Cortex of kidney (tissue), 1 donor: ENCODE measurements at places on chromosomes 2 and 18.

GRCh38 chr2:126888046-126888445 lies 10.6 kb upstream of the TEX51 start:
- no peak for DNase-seq

GRCh38 chr2:106156305-106157296 lies 37.5 kb downstream of the UXS1 start:
- no peak for DNase-seq

DNA sequence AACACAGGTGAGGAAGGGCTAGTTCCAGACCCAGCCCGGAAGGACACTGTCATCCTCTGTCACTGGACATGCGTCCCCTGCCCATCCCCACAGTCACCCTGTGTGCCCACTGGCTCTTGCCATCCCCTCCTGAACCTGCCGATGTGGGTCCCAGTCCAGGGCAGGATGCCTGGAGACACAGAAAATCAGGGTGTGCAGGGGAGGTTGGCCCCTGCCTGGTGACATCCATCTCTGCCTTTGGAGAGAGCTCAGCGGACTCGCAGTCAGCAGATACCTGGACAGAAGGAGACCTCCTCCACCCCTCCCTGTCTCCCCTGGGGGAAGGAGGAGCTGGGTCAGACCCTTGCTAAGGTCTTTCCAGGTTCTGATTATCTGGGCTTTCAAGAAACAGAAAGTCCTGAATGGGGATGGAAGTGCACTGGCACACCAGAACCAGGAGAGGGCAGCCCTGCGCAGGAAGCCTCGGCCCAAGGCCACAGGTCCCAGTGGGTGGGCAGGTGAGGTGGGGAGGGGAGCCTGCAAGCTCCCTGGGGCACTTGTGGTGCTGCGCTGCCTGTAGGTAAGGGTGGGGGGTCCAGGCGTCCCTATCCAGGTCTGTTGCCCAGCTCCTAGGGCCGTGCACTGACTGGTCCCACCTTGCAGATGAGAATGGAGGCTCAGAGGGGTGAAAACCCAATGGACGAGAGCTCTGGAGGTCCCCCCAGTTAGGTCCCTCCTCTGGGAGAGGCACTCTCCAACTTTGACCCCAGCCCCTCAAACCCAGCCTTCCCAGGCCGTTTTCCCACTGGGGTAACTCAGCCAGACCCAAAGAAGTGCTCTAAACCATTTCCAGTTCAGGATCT lies 9.7 kb upstream of the OTOS start:
- DNase-seq = no peak

GRCh38 chr2:62293490-62294271 lies 97.8 kb downstream of the B3GNT2 start:
- no peak for DNase-seq
